ENCODE measurements at places on chromosomes 2 and 18.

GRCh38 chr2:26459991-26460612 lies 17.8 kb downstream of the OTOF start:
- no peak for DNase-seq

- no peak for DNase-seq
Measured at GRCh38 chr18:31658670-31659575, 25.5 kb downstream of the B4GALT6 start.

DNA sequence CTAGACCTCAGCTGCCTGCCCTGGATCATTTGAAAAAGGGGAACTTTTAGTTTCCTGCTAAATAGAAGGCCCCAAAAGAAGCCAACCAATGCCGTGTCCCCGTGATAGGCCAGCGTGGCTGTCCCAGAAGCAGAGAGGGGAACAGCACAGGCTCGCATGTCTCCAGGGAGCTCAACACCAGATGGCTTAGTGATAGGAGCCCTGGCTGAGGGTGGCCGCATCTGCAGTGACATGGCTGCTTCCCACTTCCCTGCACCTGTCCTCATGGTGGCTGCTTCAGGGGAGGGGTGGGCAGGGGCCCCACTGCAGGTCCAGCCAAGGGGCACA lies 79.6 kb downstream of the MBP start:
- no peak for DNase-seq

DNA sequence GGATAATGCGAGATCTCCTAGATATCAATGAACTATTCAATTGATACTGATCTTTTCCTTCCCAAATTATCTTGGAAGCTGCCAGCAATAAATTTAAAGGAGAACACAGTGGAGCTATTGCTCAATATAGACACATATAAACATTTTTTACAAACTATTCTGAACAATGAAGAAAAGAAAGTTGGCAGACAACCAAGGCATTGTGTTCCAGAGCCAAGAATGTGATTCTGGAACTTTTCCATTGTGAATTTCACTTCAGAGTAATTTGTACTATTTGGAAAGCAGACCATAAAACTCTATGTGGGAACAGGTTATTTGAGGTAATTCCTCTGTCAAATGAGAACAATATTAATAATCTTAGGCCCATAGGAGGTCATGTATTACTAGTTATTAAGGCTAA lies 588.2 kb downstream of the IRS1 start:
- DNase-seq: no peak

GRCh38 chr2:97676620-97677019 lies 7.1 kb downstream of the C2orf92 start:
- DNase-seq: no peak

GRCh38 chr18:43271593-43272432 lies 5.5 kb downstream of the SYT4 start:
- DNase-seq: no peak

- DNase-seq: no peak
Measured at GRCh38 chr2:226600184-226600583, 199.4 kb downstream of the IRS1 start.

GRCh38 chr2:109330056-109330455 lies 201.1 kb downstream of the SH3RF3 start:
- no peak for DNase-seq

- DNase-seq: no peak
Measured at GRCh38 chr2:183292028-183292427, 167.8 kb downstream of the NUP35 start.

DNA sequence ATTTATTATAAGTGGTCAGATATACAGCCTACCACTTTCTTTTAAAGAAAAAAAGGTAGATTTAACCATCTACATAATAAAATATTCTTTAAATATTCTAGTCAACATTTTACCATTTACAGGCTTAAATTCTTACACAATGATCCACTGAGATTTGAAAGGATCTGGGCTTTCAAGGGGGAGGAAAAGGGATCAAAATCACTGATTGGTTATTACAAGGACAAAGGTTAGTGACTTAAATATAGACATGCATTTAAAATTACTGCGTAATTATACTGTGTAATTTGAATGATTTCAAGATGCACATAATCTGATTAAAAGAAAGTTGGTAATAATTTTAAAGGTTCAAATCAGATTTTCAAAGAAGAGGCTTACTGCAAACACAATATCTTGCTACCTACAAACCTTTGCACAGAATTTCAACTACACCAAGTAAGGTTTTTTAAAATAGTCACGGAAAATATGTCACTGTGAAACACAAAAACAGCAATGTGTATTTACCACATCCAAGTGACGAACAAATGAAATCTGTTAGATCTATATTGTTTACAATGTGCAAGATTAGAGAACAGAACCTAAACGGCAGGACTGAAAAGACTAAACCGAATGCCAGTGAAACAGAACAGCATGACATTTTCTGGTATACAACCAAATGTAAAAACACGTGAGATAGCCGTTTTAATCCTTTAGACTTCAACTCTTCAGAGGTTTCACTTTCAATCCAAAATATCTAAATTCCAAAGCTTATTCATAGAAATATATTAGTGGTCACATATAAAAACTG lies 40.8 kb downstream of the RTN4 start:
- DNase-seq: no peak

GRCh38 chr18:22169889-22170420 lies 566 bp downstream of the GATA6 start:
- DNase-seq: no peak

DNA sequence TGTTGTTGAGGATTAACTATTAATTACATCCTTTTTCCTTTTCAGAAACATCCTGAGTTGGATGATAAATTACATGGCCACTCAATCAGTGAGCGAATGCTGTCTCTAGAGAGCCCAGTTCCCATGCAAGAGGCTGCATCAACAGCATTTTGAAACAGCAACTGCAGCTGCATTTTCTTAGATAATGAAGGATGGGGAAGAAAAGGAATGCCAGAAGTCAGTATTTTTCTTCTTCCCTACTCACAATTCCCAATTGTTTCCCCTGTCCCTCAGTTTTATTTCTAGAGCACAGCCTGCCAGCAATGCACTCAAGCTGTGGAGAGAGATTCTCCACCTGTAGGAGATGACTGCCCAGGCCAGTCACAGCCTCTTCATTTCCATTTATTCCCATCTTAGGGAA lies 6.9 kb downstream of the SCN7A start:
- no peak for DNase-seq

DNA sequence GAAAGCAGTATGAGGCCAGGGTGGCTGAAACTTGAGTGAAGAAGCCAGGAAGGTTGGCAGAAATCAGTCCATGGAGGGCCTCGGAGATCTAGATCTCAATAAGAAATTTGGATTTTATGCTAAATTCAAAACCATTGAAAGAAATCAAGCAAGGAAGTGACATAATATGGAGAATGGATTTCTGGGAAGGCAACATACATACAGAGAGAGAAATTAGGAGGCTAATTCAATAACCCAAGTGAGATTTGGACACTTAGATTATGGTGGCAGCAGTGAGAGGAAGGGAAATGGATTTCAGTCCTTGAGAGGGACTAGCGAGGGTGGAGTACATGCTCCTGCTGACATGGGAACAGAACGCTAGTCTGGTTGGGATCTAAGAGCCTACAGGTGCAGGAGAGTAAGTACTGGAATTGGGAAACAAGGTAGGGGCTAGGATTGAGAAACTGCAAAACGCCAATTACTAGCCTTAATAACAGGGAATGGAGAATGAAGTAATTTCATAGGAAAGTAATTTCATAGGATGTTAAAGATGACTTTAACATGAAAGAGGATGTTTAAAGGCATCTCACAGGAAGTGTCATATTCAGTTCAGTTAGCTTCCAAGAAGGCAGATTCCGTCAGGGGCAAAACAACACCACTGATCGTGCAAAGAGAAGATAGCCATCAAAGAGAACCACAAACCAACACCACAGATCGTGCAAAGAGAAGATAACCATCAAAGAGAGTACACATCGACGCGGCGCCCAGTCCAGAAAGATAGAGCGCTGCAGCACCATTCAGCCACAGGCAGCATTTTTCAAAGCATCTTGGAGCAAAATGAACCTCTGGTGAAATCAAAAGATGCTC lies 27.2 kb downstream of the CDKL4 start:
- no peak for DNase-seq

GRCh38 chr18:49321797-49322461 lies 138.5 kb downstream of the DYM start:
- no peak for DNase-seq

DNA sequence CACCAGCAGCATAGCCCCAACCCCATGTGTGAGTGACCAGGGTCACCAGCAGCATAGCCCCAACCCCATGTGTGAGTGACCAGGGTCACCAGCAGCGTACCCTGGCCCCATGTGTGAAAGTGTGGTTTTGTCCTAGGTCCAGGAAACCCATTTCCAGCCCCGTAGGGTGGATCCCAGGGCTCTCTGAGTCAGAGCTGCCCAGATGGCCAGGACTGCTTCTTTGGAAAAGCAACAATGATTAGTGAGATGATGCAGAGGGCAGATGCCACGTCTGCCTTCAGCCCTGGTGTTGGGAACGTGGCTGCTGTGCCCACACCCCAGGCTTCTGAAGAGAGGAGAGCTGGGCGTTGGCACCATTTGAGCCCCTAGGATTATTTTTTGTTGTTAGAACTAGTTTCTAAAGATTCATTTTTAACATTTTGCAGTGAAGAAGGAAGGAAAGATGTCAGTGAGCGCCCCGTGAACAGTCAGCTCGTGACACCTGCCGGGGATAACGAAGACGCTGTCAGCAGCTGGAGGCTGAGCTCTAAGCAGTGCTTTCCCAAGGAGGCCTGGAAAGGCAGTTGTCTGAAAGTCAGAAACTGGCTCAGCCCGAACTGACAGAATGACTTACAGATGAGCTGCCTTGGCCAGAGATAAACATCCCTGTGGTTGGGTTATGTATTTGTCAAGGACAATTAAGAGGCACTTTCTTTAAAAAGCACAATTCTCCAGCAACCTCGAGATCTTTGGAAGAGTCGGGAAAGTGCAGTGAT lies 32.1 kb upstream of the KCNG2 start:
- DNase-seq: no peak

DNA sequence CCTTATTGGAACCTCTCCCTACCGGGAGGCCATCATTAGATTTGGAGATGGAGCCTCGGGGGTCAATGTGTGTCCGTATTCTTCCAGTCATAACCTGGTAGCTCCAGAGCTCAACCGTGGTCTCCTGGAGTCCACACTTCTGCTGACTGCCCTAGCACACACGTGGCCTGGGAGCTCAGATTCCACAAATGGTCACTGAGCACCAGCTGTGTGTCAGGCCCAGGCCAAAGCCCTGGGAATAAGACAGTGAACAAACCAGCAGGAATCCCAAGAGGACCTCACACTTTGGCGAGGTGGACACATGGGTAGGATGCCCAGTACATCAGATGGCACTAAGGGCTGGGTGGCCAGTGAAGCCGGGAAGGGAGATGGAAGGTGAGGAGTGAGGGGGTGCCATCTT lies 15.5 kb downstream of the GYPC start:
- DNase-seq: no peak

DNA sequence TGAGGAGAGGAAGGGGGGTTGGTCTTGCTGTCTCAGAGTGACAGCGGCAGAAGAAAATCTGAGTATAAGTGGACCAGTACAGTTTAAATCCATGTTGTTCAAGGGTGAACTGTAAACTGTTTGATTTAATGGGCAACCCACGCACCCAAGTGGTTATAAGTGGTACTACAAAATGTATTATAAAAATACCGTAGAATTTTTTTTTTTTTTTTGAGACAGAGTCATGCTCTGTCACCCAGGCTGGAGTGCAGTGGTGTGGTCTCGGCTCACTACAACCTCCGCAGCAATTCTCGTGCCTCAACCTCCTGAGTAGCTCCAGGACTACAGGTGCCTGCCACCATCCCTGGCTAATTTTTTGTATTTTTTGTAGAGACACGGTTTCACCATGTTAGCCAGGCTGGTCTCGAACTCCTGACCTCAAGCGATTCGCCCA lies 2.1 kb upstream of the CHCHD5 start:
- DNase-seq: no peak

- DNase-seq: no peak
Measured at GRCh38 chr2:121688820-121689219, 39.6 kb upstream of the CLASP1 start.

DNA sequence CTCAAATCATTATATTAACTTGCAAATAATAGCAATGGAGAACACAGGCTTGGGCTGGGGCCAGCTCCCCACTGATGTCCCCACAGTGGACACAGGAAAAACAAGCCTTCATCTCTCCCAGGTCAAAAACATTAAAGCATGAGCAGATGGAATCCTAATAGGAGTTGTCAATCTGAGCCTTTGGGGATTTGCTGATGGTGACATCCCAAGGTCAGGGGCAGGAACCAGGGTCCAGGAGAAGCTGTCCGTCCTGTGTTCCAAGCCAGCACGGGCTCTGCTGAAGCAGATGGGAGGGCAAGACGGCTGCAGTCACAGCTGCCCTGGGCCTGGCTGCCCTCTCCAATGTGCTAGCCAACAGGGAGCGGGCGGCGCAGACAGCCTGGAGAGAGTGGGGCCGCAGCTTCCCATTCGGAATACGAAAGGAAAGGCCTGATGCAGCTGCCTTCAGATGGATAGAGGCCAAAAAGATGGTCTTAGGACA lies 135.5 kb downstream of the NDUFA10 start:
- no peak for DNase-seq

- no peak for DNase-seq
Measured at GRCh38 chr2:173056705-173057364, 18.8 kb upstream of the MAP3K20 start.

DNA sequence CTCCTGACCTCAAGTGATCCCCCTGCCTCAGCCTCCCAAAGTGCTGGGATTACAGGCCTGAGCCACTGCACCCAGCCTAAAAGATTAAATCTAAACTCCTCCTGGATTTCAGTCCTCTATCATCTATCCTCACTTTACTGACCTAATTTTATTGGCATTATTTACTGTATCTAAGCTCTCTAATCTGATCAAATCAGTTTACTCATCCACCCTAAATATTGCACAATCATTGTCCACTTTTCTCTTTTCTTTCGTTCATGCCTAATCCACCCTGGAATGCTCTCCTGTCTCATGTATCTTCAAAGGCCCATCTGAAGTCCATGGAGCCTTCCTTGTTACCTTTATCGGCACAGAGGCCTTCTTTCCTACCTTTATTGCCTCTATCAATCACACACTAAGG lies 31.6 kb upstream of the GPR155 start:
- no peak for DNase-seq

DNA sequence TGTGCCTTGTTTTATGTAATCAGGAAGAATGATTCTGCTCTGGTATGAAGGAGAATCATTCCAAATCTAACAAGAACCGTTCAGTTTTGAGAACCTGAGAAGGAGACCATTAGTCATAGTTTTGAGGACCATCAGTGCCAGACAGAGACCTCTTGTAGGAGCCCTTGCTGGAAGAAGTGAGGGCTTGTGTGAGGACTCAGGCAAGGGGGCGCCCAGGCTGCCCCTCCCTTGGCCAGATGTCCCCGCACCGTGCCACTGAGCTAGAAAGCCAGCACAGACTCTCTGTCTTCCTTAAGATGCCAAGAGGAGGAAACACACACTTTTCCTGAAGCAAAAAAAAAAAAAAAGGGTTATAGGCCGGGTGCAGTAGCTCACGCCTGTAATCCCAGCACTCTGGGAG lies 55.7 kb upstream of the SLC39A10 start:
- no peak for DNase-seq

Measured in stimulated activated CD8-positive, alpha-beta memory T cell treated with anti-CD3 and anti-CD28 coated beads, Interleukin-15, amount 100 ng/mL, for 24 hours (primary cell).